Testis (tissue), 5 donors: ENCODE measurements at places on chromosomes 11 and 22.
A peak's percentile ranks its signal among the peaks of the same experiment; 100 is the strongest.

- DNase-seq, result peak; percentile 54
Observed at GRCh38 chr11:46278387-46279125, 1.1 kb downstream of the CREB3L1 start.

DNA sequence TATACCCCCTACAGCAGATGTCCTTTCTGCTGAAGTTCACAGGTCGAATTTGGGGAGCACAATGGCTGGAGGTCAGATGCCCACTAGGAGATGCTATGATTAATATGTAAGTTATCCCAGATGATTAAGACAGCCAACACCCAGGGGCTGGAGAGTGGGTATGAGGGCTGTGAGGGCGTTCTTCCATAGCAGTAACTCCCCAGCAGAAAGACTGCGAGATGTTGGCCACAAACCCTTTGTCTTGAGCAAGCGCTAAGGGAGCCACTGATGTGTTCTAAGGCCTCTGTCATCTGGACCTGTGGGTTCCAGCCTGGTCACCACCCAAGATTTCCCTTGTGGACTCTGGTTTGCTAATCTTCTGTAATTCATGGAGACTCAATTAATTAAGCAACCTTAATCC, 77.6 kb downstream of the BMAL1 start:
- DNase-seq, result no peak

DNA sequence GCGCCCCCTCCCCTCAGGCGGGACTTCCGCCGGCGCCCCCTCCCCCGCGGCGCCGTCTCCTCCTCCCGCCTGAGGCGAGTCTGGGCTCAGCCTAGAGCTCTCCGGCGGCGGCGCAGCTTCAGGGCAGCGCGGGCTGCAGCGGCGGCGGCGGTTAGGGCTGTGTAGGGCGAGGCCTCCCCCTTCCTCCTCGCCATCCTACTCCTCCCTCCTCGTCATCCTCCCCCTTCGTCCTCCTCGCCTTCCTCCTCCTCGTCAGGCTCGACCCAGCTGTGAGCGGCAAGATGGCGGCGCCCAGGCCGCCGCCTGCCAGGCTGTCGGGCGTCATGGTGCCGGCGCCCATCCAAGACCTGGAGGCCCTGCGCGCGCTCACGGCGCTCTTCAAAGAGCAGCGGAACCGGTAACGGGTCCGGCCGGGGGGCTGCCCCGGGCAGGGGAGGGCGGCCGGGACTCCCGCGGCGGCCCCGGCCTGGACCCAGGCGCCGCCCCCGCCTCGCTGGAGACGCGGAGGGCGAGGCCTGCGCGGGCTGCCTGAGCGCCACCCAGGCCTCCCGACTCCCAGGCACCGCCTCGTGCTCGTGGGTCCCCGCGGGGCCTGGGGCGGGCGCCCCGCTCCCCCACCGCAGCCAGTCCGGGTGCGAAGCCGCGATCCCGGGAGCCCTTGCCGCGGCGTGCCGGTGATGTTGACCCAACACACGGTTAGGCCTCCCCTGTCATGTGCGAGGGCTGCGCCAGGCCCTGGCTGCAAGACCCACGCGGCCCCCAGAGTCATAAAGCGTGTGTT, at the start of gene ATXN10:
ATXN10 (plus strand) TSS at position 52 of the 781 bp plus-strand sequence; CDS start at position 282, 230 bp downstream.
- DNase-seq, result peak; percentile 81

- no peak for DNase-seq
Observed at GRCh38 chr11:96222102-96222501, 120.9 kb downstream of the MAML2 start.

DNA sequence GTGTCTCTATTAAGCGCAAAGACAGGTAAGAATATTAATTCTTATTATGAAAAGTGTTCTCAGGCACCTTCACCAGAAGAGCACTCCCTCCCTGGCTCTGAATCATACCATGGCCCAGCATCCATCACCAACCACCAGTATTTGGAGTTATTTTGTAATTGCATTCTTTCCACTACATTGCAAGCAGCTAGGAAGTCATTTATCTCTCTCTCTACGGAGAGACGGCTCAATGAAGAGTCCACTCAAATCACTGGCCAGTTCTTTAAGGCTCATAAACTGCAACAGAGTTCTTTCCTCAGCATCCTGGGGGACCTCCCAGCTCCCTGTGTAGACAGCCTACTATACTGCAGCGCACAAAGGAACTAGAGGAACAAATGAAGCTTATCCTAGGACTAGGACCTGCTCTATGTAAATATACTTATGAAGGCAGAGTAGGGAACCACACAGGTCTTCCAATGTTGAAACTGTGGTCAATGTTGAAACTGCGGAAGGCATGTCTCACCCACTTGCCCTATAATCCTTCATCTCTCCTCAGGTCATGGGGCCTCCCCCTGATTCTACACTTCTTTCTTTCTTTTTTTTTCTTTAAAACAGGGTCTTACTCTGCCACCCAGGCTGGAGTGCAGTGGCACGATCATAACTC, 63.4 kb downstream of the AAMDC start:
- no peak for DNase-seq

DNA sequence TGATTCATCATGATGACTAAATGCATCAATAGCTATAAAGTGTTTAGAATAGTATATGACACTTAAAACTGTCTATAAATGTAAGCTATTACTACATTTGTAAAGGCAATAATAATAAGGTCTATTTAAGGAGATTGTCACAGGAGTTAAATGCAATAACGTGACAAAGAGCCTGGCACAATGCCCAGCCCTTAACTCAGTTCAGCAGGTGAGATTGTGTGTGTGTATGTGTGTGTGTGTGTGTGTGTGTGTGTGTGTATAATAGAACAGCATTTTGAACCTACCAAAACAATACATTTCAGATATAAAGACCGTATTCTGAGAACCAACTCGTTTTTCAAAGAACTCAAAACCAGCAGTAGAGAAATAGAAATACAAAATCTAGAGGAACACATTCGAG, 177.5 kb downstream of the MYO18B start:
- DNase-seq, result no peak

DNA sequence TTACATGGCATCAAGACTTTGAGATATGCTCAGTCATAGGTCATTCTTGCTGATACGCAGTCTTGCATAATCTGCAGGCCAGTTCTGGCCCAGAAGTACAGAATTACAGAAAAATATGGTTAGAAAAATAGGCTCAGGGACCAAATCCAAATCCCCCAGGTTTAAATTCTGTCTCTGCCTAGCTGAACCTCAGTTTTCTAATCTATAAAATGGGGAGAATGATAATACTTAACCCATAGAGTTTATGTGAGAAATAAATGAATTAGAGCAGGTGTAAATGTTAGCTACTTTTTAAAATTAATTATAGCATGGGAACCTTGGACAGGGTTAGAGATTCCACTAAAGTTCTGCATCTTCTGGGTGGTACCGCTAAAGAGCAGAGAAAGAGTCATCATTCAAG, 52.3 kb upstream of the FAM181B start:
- DNase-seq, result no peak

DNA sequence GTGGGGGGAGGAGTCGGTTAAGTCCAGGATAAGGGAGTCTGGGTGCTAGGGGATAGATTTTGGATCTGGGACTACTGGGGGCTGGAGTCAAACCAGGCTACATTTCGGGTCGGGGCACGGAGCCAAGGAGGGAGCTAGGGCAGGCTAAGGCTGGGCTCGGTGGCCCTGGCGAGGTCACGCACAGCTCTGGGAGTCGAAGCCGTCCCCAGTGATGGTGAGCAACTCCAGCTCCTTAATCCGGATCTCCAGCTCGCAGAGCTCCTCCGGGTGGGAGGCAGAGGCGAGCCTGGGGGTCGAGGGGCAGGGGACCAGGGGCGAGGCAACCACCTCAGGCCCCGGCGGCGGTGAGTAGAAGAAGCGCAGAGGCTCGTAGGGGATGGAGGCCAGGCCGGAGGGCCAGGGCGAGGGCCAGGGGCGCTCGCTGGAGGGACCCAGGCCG, 544 bp downstream of the C11orf91 start:
- no peak for DNase-seq
